CD4-positive, alpha-beta T cell treated with Interleukin-15 for 1 hour (primary cell): ENCODE measurements at places on chromosomes 1 and 21.

DNA sequence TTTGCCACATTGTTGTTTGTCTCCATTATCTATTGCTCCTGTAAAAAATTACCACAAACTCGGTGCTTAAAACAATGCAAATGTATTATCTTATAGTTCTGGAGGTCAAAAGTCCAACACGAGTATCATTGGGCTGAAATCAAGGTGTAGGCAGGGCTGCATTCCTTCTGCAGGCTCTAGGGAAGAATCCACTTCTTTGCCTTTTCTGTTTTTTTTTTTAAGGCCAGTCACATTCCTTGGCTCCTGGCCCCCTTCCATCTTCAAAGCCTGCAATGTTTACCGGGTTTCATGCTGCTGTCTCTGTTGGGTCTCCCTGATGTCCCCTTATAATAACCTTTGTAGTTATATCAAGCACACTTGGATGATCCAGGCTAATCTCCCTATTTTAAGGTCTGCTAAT lies 212.7 kb downstream of the PTBP2 start:
- DNase-seq, result no peak

GRCh38 chr1:64087768-64088167 lies 115.7 kb upstream of the UBE2U start:
- DNase-seq, result no peak

DNA sequence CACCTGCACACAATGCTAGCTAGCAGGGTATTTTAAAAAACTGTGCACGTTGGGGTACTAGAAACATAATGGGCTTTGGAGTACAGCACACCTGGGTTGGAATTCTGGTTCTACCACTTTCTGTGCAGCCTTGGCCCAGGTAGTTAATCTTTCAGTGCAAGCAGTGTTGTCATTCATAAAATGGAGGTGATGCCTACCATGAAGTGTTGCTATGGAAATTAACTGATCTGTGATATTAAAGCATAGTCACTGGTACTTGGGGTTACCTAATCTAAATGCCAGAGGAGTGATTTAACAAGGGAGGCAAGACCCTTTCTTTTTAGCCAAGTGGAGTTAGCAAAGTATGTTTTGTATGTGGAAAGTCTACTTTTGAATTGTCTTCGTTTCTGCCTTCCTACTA lies 18.0 kb downstream of the ATP1B1 start:
- no peak for DNase-seq

- DNase-seq, result no peak
Measured at GRCh38 chr21:35988416-35989137, 71.7 kb downstream of the SETD4 start.

GRCh38 chr1:17110555-17110926 lies 8.7 kb downstream of the PADI2 start:
- DNase-seq, result no peak
